Choroid plexus epithelial cell (primary cell): ENCODE measurements at places on chromosomes 7 and 10.

- DNase-seq: no peak
Measured at GRCh38 chr7:154390961-154391360, 338.8 kb downstream of the DPP6 start.

- no peak for DNase-seq
Measured at GRCh38 chr7:30836991-30837390, 65.8 kb downstream of the MINDY4 start.

DNA sequence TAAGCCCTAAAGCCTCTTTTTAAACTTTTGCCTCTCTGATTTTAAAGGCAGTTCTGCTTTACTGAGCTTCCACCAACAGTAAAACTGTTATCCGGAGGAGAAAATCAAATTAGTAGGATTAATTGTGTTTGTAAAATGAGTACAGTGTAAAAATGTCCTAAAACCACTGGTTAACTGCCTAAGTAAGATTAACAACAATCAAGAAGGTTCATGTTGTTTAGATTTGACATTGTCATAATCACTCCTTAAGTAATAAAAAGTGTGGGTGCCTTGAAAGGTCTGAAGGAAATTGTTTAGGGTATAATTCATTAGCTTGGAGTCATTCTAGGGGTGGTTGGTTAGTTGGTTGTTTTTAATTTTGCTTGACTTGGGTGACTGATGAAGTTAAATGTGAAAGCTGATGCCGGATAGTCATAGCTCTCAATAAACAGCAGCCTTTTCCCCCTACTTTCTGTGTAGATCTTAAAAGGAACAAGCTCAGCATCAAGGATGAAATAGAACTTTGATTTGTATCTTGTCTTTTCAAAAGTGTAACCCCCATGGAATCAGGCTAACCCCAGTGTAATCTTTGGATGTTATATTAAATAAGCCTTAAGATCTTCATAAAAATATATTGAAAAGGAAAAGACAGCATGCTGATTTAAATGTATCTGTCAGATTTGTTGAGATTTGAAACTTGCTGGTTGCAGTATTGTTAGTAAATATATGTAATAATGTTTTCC is 148.3 kb downstream of the ARID5B start:
- peak; percentile 56 for DNase-seq

- DNase-seq: no peak
Measured at GRCh38 chr7:73830681-73831583, at the start of gene CLDN4. Gene CLDN4 (plus strand): TSS chr7:73830996. CDS start chr7:73831202, 206 bp downstream.

GRCh38 chr7:2759736-2760097 is 71.7 kb downstream of the AMZ1 start:
- no peak for DNase-seq

DNA sequence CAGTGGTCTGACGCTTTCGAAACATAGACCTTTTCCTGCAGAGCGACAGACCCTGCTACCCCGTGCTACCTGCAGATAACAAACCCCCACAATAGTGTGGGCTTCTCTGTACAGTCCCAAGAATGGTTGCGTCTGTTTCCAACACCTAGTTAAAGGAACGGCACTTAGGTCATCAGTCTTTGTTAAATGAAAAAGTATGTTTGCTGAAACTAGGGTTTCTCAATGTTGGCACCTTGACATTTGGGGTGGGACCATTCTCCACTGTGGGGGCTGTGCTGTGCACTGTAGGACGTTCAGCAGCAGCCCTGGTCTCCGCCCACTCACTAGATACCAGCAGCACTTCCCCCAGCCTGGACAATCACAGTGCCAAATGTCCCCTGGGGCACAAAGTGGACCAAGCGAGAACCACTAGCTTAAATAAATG is 13.7 kb downstream of the TECTB start:
- DNase-seq: peak; percentile 13

DNA sequence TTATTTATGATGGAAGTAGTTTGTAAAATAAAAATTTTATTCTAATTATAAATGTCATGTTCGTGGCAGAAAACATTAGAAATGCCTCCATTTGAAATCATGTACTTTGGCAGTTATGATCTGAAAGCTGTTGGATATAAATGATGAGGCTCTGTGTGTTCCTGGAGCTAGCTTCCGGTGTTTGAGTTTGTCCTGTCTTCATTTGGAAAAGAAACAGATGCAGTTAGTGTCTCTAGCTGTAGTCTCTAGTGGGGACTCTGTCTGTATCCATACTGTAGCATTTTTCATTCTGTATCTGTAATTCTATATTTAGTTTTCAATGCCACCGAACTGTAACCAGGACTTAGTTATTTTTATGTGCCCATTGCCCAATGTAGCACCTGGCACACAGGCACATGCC is 197.0 kb upstream of the FZD1 start:
- DNase-seq: no peak

- no peak for DNase-seq
Measured at GRCh38 chr7:69966766-69967591, 368.7 kb downstream of the AUTS2 start.

- peak; percentile 38 for DNase-seq
Measured at GRCh38 chr7:155644971-155645509, 579 bp downstream of the RBM33 start.

GRCh38 chr7:12235970-12236369 is 24.9 kb downstream of the TMEM106B start:
- DNase-seq: no peak

DNA sequence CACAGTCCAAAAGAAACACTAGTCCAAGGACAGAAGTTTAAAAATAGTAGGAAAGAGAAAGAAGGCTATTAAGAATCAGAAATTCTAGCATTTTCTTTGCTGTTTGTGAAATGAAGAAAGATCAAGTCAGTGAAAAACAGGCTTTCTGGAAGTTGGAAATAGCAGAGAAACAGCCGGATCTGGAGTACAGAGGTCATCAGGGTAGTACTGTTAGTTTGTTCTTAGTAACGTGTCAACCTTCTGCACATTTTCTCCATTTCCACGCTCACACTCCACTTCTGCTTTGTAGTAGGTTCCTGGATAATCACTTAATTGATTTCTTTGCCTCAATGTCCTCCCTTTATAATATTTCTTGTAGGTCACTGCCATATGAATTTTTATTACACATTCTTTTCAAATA is 322.6 kb downstream of the PCLO start:
- peak; percentile 10 for DNase-seq

DNA sequence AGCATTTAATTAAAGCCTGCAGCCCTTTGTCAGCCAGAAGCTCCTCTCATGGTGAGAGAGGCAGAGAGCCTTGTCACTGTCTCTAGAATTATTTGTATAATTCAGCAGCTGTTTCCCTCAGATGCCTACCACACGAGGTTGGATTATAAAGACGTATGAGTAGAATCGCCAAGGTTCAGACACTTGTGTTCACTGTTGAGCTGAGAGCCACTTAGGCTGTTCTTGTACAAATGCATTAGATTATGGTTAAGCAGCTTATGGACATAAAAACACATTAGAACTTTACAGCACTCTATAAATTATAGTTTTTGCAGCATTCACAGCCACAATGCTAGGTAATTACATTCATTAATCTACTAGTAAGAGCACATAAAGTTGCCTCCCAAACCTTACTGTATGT is 282.6 kb downstream of the AUTS2 start:
- DNase-seq: no peak

- peak; percentile 73 for DNase-seq
Measured at GRCh38 chr7:91082852-91083495, 181.3 kb upstream of the FZD1 start.

DNA sequence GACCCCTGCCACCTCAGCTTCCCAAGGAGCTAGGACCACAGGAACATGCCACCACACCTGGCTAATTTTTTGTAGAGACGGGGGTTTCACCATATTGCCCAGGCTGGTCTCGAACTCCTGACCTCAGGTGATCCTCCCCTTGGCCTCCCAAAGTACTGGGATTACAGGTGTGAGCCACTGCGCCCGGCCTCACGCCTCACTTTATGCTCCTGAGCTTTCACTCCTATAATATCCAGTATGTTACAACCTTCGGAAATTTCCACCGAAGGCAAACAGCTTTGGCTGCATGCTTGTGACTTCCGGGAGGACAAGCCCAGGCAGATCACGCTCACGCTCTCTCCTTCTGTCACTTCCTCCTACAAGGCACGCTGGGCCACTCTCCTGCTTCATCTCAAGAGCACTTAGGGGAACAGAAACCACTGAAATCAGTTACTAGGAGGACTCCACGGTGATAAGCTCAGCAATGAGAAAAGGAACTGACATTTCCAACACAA is 4.4 kb upstream of the MAD1L1 start:
- no peak for DNase-seq

GRCh38 chr10:52486840-52487611 is 172.9 kb downstream of the DKK1 start:
- peak; percentile 95 for DNase-seq

DNA sequence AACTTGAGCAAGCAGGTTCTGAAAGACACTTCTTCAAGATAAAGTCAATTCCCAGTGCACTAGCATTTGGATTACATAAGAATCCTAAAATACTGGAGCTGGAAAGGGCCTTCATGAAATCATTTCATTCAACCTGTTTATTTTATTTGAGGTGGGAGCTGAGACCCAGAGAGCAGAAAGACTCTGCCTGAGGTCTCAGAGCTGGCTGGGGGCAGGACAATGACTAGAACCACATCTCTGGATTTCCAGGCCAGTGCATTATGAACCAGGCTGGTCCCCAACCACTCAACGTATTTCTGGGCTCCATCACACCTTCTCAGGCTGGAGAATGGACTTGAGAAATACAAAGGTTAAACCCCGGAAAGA is 8.4 kb downstream of the ANXA11 start:
- DNase-seq: no peak

DNA sequence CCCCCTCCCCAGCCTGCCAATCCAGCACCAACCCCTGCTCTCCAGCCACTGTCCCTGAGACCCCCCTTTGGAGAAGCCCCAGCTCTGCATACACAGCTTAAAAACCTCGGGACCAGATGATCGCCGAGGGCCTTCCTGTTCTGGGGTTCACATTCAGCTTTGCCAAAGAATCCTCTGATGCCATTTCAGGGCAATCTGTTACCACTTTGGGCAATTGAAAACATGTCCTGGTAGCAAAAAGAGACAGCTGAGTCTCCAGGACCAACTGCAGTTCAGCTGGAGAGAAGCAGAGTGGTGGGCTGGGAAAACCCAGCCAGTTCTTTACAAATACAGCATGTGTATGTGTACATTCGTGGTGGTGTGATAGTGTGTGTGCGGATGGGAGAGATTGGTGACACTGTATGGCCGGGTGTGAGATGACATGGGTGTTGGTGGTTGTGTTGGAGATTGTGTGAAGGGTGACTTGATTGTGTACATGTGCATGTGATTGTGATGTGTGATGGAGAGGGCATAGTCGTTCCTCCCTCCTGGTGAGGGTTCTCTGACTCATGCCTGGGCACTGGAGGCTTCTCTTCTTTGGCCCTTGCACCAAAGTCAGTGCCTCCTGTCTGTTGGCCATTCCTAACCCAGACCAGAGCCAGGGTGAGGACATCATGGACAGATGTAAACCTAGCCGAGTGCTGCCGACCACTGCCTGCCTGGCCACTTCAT is 48.5 kb upstream of the AQP1 start:
- DNase-seq: no peak

DNA sequence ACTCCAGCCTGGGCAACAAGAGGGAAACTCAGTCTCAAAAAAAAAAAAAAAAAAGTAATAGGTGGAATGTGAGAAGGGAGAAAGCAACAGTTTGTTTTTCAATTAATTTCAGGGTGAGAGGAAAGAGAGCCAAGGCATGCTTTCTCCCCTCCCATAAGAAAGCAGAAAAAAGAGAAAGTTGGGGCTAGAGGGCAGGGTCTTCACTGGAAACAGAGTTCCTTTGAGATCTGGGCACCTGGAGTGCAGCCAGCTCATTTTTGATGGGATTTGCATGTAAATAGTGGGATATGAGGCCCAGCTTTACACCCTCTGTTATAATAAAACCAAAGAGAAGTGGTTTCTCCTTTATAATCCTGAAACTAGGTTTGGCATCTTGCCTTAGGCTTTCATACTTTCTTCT is 13.8 kb upstream of the STOX1 start:
- DNase-seq: no peak

- peak; percentile 40 for DNase-seq
Measured at GRCh38 chr7:159098811-159099655, 45.6 kb downstream of the VIPR2 start.

- DNase-seq: no peak
Measured at GRCh38 chr7:25206765-25207164, 21.5 kb downstream of the NPVF start.

- peak; percentile 89 for DNase-seq
Measured at GRCh38 chr10:10589540-10590303, 427.9 kb upstream of the CELF2 start.

DNA sequence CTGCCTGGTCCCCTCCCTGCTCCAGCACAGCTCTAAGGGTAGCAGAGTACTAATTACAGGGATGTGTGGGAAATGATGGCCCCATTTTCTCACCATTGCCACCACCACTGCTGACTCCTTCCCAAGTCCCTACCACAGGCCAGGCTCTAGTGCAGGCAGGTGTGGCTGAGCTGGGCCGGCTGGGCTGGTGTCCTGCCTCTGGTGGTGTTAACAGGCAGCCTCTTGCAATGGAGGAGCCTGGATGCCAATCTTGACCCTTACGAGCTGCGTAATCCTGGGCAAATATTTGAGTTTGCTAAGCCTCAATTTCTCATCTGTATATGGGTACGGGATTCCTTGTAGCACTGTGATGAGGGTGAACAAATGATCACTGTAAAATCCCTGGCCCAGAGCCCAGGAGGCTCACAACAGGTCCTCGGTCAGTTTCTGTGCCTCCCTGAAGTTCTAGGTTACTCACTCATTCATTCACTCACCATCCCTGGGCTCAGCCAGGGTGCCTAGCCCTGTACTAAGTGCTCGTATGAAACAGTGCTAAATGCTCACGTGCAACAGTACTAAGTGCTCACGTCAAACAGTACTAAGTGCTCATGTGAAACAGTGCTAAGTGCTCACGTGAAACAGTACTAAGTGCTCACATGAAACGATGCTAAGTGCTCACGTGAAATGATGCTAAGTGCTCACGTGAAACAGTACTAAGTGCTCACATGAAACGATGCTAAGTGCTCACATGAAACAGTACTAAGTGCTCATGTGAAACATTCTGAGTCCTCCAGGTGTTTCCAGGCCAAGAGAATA is 2.3 kb upstream of the FZD9 start:
- DNase-seq: no peak

GRCh38 chr7:45588466-45588865 is 14.3 kb downstream of the ADCY1 start:
- no peak for DNase-seq

DNA sequence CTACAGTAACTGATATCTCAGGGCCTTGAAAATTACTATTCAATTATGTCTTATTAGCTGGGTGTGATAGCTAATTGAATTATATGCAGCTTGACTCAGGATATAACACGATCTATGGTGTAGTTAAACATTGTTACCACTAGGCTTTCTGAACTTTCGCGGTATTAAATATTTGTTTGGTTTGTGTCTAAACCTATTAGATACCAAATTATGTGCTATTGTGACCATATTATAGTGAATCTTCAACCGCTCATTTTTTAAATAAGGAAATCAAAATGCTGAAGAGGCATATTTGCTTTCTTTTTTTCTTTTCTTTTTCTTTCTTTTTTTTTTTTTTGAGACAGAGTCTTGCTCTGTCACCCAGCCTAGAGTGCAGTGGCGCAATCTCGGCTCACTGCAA is 99.3 kb upstream of the RSU1 start:
- no peak for DNase-seq

DNA sequence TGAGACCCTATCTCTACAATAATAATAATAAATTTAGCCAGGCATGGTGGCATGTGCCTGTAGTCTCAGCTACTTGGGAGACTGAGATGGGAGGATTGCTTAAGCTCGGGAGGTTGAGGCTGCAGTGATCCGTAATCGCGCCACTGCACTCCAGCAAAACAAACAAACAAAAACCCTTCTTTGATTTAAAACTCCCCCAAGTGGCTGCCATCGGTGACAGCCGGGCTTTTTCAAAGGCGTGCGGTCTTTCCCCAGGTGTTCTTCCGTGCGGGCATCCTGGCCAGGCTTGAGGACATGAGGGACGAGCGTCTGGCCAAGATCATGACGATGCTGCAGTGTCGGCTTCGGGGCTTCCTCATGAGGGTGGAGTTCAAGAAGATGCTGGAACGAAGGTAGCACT is 1.9 kb upstream of the MYH16 start:
- DNase-seq: no peak
